ENCODE measurements at places on chromosomes 7 and 10.
A peak's percentile ranks its signal among the peaks of the same experiment; 100 is the strongest.

GRCh38 chr7:130831817-130832481, 97.9 kb upstream of the KLF14 start:
- peak; percentile 75 for DNase-seq

DNA sequence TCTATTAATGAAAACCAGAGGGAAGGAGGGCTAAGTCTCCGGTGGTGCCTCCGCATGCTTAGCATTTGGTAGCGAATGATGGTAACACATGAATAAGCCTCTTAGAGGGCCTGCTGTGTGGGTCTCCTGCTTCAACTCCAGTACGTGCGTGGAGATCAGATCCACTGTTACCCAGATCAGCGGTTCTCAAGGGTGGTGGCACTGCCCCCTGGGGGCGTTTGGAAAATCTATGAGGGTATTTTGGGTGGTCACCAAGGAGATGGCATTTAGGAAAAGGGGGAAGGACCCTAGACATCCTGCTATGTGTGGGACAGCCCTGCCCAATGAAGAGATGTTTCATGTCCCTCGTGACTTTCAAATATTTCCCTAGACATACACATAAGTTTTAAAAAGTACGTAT, 57.1 kb upstream of the TM9SF3 start:
- no peak for DNase-seq

- DNase-seq = peak; percentile 28
Measured at GRCh38 chr7:23067271-23067670, 38.3 kb upstream of the KLHL7 start.

GRCh38 chr10:95168694-95169093, 25.3 kb upstream of the ACSM6 start:
- no peak for DNase-seq

DNA sequence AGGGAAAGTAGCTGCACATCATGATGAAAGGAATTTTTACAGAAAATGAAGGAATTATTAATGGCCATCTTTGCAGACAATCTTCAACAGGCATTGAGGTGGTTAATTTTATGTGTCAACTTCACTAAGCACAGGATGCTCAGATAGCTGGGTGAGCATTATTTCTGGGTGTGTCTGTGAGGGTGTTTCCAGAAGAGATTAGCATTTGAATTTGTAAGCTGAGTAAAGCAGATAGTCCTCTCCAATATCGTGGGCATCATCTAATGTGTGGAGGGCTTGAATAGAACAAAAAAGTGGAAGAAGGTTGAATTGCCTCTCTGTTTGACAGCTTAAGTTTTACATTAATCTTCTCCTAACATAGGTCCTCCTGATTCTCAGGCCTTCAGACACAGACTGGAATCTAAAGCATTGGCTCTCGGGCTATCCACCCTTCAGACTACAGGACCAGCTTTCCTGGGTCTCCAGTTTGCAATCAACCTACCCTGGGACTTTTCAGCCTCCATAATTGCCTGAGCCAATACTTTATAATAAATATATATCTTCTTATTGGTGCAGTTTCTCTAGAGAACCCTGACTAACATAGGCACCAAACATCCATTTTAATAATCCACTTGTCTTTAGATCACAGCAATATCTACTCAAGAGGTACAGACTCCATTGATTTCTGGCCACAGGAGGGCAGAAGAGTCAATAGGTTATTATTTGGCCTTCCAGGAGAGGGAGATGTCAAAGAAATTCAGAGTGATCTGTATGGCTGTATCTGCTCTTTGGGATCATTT, 10.5 kb upstream of the CRPPA start:
- no peak for DNase-seq

DNA sequence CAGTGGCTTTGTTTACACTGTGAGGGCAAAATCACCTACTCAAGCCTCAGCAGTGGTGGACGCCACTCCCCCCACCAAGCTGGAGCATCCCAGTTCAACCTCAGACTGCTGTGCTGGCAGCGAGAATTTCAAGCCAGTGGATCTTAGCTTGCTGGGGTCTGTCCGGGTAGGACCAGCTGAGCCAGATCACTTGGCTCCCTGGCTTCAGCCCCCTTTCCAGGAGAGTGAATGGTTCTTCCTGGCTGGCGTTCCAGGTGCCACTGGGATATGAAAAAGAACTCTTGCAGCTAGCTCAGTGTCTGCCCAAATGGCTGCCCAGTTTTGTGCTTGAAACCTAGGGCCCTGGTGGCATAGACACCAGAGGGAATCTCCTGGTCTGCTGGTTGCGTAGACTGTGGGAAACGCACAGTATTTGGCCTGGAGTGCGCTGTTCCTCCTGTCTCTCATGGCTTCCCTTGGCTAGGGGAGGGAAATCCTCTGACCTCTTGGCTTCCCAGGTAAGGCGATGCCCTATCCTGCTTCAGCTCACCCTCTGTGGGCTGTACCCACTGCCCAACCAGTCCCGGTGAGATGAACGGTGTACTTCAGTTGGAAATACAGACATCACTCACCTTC, 398.5 kb downstream of the ATRNL1 start:
- DNase-seq = no peak

DNA sequence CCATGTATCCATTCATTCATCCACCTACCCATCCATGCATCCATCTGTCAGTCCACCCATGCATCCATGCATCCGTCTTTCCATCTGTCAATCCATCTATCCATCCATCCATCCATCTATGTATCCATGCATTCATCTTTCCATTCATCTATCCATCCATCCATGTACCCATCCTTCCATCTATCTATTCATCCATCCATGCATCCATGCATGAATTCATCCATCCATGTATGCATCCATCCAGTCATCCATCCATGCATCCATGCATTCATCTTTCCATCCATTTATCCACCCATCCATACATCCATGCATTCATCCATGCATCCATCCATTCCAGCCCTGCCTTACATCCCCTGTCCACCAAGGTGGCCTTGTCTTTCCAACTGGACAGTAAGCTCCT, 45.7 kb downstream of the SORCS3 start:
- DNase-seq = no peak

DNA sequence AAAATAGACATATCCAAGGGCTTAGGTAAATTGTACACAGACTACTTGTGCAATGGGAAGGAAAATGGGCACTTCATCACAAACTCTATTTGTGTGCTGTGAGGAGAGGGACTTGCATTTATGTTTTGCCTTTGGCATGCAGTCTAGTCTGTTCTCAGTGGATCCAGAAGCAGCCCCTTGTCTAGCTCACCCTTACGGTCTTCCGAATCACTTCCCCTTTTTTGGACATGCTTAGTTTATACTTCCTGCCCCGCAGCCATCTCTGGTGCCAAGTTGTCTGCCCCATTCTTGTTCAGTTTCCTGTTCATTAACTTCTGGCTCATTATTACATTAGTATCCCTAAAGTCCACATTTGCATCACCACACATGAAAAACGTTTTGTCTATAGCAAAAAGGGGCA, 161.6 kb downstream of the NRCAM start:
- DNase-seq = no peak

DNA sequence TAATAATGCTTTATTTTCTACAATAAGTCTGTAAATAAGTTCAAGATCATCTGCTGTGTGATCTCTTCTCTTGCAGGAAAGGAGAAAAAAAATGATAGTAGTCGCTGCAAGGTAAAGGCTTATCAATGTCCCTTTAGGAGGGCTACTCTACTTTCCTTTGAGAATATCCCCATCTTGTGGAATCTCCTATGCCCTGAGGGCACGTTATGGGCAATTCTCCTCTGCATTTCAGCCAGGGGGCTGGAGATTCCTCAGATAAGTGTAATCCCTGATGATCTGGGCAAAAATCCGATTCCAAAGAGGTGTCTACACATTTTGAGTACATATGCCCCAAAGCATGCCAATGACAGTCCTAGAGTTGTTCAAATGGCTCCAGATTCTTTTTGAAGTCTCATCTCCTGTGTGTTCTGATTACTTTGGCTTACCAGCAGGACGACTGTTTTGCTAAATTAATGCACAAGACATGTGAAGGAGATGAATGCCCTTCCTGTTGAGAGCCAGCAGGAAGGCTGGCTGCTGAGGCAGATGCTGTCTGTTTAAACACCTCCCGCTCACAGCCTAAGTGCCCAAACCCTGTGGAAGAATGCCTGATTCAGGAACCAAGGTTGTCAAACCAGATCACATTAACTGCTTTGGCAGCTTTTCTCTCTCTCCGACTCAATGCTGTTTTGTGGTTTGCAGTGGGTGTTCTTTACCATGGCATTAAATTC, 171.2 kb upstream of the COL1A2 start:
- DNase-seq = peak; percentile 52

DNA sequence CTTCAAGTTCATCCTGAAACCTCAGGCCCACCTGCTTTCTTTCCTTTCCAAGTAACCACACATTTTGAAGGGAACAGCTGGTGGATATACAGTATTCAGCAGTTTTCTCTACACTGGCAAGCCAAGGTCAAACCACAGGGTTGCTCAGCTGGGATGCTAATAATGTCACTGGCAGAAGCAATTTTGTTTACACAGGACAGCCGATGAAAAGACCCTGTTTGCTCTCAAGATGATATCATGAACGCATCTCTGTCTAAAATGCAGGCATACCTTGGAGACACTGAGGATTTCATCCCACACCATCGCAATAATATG, 186.2 kb downstream of the USP6NL start:
- DNase-seq = no peak

GRCh38 chr10:2456834-2457233, 610.5 kb upstream of the PFKP start:
- DNase-seq = no peak

DNA sequence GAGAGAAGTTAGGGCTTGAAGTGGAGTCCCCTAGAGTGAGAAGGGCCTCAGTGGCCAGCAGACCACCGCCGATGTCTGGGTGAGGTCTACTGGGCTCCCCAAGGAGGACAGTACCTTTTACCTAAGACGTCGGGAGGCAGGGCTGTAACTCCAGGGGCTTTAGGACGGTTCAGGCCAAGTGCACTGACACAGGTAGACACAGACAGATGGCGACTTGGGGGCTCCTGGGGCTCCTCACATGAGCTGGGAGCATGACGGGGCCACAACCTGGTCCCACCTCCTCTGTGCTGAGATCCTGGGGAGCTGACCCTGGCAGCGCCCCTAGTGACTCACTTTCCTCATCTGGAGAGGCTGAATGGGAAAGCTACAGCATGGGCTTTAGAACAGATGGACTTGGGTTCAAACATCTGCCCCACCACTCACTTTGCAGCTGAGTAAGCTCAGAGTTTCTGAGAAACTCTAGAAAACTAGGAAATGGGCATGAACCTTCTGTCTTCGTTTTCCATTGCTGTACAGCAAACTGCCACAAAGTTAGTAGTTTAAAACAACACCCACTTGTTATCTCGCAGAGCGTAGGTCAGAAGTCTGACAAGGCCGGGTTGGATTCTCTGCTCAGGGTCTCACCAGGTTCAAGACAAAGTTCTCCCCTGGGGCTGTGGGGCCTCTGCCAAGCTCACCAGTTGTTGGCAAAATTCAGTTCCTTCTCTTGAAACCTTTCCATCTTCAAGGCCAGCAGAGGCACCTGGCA, 4.7 kb upstream of the COMTD1 start:
- DNase-seq = no peak
